ENCODE measurements at places on chromosomes 16 and 17.
A peak's percentile ranks its signal among the peaks of the same experiment; 100 is the strongest.

DNA sequence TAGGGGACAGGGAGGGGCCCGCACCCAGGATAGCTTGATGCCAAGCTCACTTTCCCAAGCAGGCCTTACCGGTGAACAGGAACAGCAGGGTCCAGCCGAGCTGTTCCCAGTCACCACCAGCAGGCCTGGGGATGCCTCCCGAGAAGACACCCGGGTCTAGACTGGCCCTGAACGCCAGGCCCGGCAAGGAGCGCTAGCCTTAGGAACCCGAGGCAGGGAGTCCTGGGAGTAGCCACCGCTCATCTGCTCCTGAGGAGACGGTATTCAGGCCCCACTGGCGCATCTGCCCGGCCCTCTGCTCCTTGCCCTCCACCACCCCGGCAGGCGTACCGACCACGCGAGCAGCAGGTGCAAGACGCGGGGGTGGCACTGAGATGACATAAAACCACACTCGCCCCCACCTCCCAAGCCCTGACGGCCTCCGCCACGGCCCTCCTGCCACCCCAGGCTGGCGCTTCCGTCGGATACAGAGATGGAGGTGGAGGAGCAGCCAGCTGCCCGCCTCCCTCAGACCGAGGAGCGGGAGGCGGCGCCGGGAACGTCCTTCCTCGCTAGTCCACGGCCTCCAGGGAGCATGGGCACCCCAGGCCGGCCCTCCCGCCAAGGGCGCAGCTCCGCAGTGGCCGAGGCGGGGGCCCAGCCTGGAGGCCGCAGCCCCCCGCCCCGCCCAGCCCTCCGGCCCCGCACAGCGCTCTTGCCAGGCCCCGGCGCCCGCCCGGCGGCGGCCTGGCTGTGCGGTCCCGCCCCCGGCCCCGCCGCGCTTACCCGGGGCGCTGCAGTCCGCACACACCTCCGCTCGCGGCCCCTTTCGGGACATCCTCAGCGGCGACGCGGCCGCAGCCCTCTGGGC, 661 bp downstream of the GIT1 start:
- peak; percentile 36 for DNase-seq

DNA sequence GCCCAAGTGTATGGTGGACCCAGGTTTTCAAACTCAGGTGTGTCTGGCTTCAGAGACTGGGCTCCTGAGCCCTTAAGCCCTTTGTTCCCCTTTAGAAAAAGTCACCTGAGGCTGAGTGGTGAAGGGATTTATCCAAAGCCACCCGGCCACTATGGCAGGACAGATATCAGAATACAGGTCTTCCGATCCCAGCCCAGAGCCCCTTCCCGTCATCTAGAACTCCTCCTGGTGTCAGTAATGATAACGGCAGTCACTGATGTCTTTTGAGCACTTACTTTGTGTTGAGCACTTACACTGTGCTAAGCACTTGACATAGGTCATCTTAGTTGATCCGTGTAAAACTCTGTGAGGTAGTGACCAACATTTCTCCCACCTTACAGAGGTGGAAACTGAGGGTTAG, 16.6 kb downstream of the NOD2 start:
- DNase-seq, result no peak

GRCh38 chr16:62760398-62760797, 724.2 kb upstream of the CDH8 start:
- no peak for DNase-seq

GRCh38 chr16:28067604-28068379, 4.3 kb upstream of the GSG1L start:
- DNase-seq, result no peak

DNA sequence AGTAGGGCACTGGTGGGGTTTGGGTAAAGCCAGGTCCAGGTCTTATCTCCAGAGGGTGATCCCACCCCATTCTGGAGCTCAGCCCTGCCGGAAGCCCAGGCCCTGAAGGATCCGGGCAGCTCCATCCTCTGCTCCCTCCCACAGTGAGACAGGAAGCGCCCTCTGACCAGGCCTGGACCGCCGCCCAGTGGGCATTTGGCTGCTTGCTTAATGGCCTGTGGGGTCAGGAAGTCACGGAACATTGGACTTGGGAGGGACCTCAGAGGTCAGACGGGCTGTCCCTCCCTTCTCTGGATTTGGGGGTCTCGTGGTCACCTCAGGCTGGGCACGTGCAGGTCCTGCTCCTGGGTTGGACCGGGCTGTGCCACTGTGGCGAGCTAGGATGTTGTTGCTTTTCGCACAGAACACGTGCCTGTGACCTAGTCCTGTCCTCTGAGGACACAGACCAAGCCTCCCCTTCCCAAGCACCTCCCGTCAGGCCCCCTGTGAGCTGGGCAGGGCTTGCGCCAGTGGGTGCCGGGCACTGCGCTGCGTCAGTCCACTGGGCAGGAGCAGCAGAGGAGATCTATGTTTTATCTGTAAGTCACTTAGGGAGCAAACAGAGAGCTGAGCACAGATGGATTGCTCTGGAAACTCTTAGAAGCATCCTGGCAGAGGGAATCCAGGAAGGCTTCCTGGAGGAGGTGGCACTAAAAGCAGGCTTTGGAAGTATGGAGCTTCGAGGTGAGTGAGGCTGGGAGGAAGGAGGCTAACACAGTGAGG, 49.4 kb upstream of the GSE1 start:
- DNase-seq, result no peak

Data from A673 (cell line).